ENCODE measurements at places on chromosomes 16 and 17.

DNA sequence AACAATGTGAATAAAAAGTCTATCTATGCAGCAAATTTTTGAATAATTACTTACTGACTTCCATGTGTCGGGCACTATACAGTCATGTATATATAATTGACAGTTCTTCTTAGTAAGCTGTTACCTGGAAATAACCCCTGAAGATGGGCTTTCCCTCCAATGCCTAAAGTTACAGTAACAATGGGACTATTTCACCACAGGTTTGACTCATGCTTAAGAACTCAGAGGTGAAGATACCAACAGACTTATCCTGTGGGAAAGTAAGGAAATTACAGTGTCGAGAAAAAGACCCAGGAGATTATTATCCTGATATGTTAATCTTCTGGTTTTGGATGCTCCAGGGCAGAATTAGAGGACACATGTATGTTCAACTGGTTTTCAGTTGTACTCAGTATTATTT is 601.5 kb upstream of the SOX9 start:
- DNase-seq, result no peak

DNA sequence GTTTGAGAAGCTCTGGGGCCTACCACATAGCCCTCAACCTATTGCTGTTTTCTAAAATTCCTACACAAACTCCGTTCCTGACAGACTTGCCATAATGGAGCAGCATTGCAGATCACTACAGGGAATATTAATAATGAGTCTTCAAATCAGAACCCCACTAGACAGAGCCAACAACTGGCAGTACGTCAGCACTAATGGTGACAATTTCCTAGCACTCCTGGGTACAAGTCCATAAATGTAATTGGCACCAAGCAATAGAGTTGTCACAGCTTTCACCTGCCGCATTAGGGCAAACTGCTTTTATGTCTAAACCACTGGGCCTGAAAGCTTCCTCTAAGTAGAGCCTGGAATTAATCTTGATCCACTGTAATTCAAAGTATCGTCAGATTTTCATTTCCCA is 25.5 kb upstream of the ABAT start:
- DNase-seq, result no peak

DNA sequence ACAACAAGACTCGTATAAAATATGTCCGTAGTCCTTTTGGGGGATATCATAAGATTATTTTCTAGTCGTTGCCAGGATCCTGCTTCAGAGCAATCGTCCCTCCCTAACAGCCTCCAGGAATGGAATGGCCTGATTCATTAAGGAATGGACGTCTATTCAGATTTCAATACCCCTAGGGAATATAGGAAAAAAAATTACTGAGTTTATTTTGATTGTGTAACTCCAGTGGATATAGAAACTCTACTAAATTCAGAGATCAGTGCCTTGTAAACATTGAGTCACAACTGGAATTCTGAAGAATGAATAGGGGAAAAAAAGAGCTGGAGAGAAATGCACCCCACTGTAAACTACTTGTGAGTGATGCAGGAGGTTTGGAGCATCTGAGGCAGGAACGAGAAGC is 1171.5 kb upstream of the GOT2 start:
- DNase-seq, result no peak

DNA sequence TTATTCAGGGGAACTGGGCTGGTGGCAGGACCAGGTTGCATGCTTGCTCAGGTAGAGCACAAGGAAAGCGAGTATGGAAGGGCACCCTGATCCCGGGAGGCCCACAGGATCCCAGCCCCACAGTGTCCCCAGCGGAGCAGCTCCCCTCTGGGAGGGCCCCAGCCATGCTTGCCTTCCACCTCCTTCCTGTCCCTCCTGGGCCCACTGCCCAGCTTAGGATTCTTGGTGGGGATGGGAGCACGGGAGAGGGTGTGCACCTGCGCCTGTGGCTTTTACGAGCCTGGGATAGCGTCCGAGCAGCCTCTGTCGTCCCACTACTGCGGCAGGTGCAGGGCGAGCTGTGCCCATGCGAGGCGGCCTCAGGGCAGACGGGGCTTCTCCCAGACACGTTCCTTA is 114.5 kb downstream of the BANP start:
- DNase-seq, result no peak

- peak; percentile 30 for DNase-seq
Observed at GRCh38 chr17:17628388-17629008, 37.0 kb upstream of the PEMT start.

DNA sequence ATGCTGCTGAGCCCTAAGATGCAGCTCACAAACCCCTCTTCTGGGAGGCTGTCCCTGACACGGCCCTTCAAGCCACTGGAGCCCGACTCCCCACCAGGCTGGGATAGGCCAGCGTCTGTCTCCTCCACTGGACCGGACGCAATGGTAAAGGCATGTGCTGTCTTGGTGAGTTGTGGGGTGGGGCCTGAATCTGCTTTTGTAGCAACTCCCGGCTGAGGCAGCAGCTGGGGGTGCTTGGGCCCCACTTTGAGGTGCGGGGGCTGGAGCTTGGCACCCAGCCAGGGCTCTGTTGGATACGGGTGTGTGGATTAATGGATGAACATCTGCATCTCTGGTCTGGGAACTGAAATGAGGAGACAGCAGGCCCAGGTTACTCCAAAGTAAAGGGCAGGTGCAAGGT is 3.5 kb upstream of the NLRC3 start:
- peak; percentile 15 for DNase-seq

DNA sequence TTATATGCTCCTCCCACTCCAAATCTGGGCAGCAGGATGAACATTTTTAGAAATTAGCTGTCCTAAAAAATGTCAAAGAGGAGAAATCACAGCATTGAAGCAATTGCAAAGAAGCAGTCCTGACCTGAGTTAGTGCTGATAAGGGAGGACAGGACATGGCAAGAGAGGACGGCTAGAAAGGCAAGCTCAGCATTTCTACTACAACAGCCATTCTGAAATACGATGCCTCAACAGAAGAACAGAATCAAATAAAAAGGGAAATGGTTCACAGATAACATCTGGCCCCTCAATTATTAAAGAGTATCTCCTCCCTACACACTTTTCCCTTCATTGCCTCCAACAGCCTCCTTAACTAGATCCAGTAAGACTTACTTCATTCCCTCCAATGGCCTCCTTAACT is 18.3 kb downstream of the VPS53 start:
- peak; percentile 22 for DNase-seq

DNA sequence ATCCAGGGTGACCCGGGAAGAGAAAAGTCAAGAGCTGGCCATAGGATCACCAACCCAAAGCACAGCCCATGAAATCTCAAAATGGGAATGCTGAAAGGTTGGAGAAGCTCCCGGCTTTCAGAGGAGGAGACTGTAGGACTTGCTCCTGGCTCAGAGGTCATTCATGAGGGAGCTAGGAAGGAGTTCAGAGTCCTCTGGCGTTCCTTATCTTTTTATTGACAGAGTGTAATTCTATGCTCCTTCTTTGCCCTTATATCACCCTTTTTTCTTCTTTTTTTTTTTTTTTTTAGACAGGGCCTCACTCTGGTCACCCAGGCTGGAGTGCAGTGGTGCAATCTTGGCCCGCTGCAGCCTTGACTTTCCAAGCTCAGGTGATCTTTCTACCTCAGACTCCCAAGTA is 27.3 kb upstream of the CNOT1 start:
- DNase-seq, result no peak

- DNase-seq, result no peak
Observed at GRCh38 chr16:72928090-72928981, 119.6 kb downstream of the ZFHX3 start.
